ENCODE measurements at places on chromosomes 4 and X.

DNA sequence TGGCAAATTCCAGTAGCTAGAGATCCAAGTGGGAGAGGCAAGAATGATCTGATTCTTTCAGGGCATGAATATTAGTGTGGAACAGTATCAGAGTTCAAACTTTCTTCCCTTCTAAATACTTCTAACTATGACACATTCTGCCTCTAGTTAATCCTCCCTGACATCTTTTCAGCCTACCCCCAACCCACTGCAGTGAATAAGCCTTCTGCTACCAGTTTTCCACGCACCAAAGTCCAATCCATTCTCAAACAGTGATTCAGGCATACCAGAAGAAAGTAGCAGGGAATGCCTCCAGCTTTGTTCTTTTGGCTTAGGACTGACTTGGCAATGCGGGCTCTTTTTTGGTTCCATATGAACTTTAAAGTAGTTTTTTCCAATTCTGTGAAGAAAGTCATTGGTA, 155.4 kb upstream of the FTHL17 start:
- DNase-seq: no peak

- no peak for DNase-seq
Measured at GRCh38 chrX:20913760-20914159, 460.5 kb upstream of the CNKSR2 start.

GRCh38 chr4:159828687-159829086, 725.8 kb downstream of the RAPGEF2 start:
- DNase-seq: no peak

DNA sequence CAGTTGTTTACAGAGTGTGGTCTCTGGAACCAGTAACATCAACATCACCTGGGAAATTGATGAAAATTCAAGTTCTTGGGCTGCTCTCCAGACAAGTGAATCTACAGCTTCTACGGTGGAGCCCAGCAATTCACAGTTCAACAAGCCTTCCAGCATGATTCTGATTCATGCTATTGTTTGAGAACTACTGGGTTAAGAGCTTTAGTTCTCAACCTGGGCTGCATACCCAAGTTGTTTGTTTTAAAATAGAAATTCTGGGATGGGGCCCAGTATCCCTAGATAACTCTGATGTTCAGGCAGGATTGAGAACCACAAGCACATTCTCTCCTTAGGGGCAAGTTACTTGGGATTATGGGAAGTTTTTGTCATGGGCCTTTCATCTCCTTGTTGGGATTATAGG, 37.9 kb upstream of the PGK1 start:
- no peak for DNase-seq

DNA sequence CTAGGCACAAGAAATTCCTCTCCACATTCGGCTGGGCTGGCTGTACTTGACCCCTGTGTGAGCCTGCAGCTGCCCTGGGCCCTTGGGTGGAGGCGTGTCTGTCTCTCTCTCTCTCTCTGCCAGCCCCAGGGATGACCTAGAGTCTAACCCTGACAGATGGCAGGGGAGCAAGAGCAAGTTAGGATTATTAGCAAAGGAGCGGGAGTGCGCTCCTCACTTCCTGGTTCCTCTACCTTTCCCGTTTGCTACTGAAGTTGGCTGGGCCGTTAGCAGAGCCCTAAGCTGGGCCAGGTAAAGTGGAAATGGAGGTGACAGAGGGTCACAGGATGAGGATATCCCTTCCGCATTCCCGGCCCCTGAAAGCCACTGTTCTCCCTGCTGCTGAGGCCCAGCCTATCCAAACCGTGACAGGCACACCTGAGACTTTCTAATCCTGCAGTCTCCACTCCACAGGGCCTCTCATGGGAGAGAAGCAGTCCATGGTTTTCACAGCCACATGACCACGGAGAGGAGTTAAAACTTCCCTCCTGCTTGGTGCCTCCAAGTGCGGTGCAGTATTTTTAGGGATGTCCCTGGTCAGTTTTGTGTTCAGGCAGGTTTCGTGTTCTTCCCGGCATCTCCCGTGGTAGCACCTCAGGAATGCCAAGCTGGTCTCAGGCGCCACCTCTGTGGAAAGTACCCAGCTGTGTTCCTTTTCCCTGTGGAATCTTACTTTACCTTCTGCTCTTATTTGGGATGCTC, 79.3 kb downstream of the CLDN22 start:
- no peak for DNase-seq

DNA sequence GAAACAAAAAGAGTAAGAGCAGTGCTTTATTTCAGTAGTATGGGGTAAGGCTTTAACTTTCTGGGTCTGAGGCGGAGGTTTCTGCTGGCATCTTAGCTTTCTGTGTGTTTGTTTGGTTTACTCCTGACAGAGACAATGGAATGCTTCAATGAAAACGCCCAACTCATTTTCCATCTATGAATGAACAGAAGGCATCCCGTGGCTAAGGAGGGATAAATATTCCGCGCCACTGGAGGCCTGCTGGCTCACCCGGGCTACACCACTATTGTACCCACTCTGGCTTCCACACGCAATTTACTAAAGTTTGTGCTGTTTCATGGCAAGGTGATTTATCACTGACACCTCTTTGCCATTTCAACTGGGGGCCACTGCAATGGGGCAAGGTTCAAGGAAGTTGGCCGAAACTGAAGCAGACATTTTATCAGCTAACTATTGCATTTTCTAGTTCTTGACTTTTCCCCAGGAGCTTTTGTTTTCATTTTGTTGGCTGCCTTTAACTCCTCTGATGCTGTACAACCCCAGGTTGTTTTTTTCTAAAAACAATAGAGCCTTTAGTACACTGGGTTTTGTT, 32.8 kb upstream of the PPARGC1A start:
- DNase-seq: no peak

DNA sequence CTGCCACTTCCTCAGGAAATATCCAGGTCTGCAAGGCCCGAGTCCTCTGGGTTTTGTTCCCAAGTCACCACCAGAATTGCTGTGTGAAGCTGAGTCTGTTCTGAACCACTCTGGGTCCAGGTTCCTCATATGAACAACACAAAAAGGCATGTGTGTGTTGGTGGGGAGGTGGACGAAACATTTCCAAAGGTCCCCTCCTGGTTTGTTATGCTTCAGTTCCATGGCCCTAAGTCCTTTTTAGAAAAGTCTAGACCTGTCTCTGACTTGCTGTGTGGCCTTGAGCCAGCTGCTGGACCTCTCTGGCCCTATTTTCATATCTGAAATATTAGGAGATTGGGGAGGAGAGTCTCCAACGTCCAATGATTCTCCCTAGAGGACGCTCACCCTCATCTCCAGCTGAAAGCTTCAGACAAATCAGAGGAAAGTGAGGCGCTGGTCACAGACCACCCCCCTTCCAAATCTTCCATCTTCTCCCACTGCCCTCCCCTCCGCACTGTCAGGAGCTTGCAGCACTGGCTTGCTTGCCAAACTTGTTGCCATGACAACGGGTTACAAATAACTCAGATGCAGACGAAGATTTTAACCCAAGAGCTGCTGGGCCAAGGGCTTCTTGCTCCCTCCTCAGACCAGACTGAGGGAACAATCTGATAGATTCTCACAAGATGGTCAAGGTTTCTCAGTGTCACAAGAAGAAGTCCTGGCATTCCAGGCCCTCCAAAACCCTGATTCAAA, 64.5 kb downstream of the SMC1A start:
- no peak for DNase-seq

- no peak for DNase-seq
Measured at GRCh38 chr4:8443801-8444200, 3.2 kb downstream of the TRMT44 start.

GRCh38 chr4:134885436-134885835, 683.8 kb upstream of the PABPC4L start:
- DNase-seq: no peak

DNA sequence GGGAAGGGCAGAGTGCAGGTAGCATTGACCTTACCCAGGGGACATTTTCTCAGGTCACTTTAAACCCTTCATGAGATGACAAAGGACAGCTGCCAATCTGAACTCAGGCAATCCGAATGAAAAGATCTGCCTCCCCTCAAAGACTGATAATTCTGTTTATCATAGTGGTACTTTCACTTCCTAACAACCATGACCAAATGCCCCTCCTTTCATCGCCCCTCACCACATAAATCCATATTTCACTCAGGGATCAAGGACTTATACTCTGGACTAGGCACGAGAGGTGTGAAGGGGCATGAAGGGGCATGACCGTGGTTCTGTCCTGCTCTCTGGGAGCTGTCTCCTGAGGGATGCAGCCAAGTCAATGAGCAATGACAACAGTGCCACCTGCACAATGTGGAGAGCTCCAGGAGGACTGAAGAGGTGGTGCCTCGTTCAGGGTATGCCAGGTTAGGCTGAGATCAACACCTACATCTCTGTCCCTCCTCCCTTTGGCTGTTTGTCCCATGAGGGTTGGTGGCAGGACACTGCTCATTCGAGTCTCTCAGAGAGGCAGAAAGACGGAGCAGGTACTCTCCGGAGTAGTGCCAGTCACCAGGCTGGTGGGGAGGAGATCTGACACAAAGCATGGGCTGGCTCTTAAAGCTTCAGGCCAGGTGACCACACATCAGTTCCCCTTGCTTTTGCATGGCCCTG, 12.5 kb downstream of the HS3ST1 start:
- no peak for DNase-seq

GRCh38 chr4:137359691-137360315, 172.5 kb downstream of the PCDH18 start:
- DNase-seq: no peak

Data from CD8-positive, alpha-beta T cell (primary cell).